Endodermal cell (in vitro differentiated cells): ENCODE measurements at places on chromosomes 7 and 10. TPM values are rescaled to one million over a fixed set of nuclear protein-coding genes. Genes with fewer than 3 reads are reported as not detected.

DNA sequence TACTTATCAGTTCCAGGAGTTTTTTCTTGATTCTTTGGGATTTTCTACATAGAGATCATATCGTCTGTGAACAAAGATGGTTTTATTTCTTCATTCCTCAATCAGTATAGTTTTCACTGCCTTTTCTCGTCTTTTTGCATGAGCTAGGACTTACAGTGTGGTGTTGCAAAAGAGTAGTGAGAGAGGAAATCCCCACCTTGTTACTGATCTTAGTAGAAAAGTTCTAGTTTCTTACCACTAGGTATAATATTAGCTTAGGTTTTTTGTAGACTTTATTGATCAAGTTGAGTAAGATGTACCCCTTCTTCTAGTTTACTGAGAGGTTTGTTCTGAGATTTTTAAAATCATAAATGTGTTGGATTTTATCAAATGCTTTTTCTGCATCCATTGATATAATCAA is 123.3 kb downstream of the TMEM26 start:
- DNase-seq, result no peak

- DNase-seq, result no peak
Measured at GRCh38 chr10:132393695-132394181, 3.3 kb upstream of the PWWP2B start.

DNA sequence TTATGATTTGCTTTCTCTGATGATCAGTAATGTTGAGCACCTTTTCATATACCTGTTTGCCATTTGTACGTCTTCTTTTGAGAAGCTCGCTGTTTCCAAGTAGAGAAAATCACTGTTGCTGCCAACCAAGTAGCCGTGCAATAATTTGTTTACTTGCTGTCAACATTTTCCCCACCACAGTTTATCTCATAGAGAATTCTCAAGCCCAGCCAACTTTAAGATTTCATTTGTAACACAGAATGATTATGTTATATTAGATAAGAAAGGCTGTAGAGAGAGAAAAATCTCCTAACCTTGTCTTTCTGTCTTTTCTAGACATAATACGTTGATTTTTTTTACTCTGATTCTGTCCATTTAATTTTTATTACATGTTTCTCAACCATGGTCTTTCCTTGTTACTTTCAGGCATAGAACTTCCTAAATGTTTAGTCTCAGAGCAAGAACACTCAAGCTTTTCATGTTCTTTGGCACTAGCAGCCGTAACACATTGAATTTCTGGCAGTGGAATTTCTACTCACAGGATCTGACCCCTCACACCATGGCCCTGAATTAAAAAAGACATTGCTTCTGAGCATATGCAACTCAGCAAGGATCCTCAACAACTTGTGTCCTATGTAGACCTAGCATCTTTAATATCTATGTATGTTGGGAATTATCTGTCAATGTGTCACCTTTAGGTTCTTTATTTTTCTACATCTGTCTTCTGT is 23.1 kb downstream of the RPA3 start:
- no peak for DNase-seq

- DNase-seq, result peak; percentile 24
Measured at GRCh38 chr10:11440250-11441150, 170.9 kb downstream of the USP6NL start.

DNA sequence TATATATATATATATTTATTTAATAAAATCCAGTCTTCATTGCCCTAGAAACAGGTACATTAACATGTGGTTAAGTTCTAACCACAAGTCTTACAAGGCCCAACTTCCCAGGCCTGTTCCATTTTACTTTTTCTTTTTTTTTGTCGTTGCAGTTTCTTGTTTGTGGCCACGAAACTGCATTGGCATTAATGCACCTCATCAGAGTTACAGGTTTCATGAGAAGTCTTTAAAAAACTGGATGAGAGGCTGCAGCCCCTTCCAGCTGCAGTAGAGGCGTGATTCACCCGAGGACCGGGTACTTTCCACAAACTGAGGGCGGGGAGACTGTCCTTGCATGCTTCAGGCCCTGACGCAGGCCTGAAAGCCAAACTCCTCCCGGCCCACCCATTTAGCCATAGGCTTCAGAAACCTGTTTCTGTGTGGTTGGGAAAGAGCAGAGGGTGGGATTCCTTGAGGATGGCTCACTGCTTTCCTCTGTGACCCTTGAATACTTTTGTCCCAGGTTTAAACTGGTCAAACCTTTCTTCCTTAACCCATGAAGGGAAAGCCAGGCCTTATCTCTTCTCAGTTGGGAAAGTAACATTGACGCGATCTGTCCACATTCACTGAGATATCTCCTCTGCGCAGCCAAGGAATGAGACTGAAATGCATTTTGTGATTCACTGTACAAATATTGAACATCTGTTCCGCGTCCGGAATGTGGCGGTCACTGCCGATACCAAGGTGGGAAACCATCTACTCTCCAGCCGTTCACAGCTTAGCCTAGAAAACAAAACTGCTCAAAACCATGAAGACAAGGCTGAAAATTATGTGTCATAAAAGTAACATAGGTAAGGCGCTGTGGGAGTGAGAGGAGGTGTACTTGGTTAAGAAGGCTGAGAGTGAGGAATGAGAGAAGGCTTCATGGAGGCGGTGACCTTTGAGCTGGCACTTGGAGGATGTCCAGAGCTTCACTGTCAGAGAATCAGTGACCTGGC is 311.7 kb downstream of the GATA3 start:
- DNase-seq, result no peak

DNA sequence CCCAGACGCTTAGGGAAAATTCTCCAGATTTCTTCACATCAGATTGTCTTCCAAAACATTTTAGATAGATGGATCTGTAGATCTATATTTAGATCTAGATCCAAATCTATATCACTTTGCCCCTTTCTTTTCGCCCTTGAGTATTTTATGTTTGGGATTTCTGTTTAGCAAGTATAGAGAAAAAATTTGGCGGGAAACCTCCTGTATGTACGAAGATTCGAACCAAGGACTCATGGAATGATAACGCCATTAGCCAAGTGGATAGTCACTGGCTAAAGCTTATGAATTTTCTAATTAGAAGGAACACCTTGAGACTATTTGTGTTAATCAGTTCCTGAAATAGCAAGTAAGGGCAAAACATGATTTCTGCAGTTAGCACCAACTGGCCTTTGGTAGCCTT is 1.2 kb downstream of the THNSL1 start:
- no peak for DNase-seq

DNA sequence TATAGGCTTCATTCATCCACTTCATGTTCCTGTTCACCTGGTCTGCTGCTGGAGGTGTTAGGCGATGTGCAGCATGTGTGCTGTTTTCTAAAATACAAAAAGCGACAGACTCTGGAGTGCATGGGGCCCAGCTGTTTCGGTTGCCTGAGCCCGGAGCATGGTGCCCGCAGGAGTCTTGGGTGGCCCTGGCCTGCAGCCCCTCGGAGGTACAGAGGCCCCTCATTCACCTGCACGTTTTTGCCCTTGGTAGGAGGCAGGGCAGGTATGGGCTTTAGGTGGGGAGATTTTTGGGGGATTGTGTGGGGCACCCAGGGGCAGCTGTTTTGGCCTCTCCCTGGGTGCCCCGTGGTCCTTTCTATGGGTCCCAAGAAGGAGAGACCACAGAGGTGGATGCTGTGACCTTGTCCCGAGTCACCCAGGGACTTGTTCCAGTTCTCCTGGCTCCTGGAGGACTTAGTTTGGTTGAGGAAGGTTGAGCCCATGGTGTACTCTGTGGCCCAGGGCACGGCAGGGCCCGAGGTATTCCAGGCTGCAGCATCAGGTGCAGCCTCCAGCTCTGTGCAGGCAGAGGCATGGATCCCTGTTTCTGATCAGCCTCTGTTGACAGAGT is 130.7 kb downstream of the TRRAP start:
- peak; percentile 24 for DNase-seq

- DNase-seq, result no peak
Measured at GRCh38 chr10:133362846-133363245, 5.0 kb upstream of the FUOM start.

GRCh38 chr7:76300166-76300731 is 2.2 kb upstream of the HSPB1 start:
- DNase-seq, result no peak

GRCh38 chr7:48518092-48518491 is 346.8 kb downstream of the ABCA13 start:
- DNase-seq, result no peak

DNA sequence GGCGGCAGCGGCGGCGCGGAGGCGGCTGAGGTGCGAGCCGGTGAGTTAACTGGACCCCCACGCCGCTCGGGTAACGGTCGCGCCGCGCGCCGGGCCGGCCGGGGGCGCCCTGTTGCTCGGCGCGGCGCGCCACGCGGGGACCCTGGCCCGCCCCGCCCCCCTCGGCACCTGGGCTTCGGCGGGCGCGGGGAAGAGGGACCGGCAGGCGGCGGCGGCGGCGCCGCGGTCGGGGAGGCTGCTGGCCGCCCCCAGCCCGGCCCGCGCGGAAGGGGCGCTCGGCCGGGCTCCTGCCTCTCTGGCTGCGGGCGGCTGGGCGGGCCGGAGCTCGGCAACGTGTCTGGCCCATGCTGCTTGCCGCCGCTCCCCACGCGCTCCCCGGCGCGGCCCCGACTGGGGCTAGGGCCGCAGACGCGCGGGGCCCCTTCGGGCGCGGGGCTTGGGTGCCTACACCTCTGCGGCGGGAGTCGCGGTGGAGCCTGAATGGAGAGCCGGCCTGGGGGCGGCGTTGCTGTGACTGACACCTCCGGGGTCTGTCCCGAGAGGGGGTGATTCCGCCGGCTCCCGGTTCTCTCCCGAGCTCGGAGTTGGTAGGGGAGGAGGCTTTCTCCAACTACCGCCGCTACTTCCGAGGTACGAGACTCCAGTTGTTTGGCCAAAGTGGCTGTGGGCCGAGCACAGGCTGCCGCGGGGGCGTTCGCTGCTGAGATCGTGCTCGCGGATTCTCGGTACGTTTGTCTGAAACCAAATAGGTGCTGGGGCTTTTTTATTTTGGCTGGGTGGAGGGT is 494 bp downstream of the PALS2 start:
- DNase-seq, result peak; percentile 88

DNA sequence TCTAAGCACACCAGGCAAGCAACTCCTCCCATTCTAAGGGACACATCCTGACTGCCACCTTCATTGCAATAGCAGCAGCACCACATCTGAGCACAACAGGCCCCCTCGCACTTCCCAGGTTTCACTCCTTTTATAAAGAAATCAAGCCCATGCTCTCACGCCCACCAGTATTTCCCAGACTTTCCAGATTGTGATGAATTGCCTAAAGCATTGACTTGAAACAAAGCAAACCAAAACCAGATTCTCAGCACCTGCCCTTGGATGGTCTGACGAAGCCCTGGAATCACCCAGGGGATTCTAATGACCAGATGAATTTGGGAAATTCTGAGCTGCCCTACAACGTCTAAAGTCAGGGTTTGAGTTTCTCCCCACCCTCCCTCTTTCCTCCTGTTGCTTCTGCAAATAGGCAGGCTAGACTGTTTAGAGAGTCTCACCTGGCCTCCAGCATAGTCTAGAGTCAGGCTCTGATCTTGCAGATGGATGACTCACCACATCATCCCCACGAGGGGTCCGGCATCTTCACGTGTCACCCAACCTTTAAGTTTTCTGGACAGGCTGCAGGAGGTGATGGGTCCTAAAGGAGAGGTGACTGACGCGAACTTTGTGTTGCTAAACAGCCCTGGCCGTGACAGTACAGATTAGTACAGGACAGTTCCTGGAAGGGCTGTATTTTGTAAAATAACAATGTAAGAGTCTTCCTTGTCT is 198.0 kb downstream of the SKIDA1 start:
- DNase-seq, result peak; percentile 77

GRCh38 chr7:75689246-75690099 is 49.3 kb downstream of the HIP1 start:
- DNase-seq, result no peak

- DNase-seq, result no peak
Measured at GRCh38 chr7:157558875-157559595, 222.2 kb downstream of the DNAJB6 start.

GRCh38 chr10:86234541-86235270 is 131.9 kb downstream of the GRID1 start:
- peak; percentile 79 for DNase-seq

DNA sequence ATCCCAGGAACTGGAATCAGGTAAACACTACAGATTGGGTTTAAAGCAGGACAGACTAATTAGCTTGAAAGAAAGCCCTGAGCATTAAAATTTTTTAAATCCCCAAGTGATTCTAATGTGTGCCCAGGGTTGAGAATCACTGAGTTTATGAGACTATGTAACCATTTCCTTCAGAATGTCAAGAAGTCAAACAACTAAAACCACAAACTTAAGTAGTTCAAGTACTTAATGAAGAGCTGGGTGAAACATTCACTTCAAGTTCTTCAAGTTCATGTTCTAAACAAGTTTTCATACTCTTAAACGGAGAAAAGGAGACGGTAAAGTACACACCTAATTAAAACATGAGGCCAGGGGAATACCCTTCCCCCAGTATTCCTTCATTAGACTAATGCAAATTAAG is 28.2 kb upstream of the TLL2 start:
- no peak for DNase-seq

DNA sequence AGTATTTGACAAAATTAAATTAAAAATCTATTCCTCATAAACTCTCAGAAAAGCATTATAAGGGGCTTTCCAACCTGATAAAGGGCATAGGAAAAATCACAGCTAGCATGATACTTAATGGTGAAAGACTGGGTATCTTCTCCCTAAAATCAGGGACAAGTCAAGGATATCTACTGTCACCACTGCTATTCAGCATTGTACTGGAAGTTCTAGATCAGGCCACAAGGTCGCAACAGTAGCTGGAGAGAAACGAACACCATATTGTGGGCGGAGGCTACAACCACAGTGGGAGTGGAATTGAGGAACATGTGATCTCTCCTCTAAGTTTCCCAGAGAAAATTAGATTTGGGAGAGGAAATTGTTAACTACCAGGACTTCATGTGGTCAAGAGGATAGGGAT is 70.0 kb upstream of the NAMPT start:
- DNase-seq, result no peak

DNA sequence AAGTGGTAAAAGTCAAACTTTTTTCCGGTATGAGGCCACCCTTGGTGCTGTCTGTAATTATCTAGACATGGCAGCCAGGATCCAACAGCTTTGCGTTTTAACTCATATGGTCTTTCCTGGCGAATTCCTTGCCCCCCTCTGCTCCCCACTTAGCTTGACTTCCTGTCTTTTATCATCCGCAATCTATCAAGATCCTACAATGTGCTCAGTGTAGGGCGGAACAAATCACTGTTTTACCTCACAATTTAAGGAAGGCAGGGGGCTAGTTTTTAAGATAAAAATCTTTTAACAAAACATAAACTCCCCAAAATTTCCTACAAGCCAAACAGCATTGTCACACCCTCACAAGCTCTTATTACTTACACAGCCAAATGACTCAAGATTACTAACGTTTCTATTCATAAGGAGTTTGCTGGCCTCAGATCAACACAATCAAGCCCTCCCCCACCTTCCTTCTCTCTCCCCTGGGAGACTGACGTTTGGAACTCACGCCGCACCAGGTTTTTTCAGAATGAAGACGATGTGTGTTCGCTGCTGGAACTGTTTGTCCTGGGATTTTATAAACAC is 1.3 kb upstream of the CDK14 start:
- DNase-seq, result peak; percentile 67

Gene IL2RA
- total RNA-seq, result not detected in 3 replicates

Gene SEMA3E
- total RNA-seq, result 294 and 339 TPM in 2 replicates

Gene ZDHHC6
- total RNA-seq, result 33.0 and 35.7 TPM in 2 replicates

Gene HYAL4
- 0.52 to 1.2 TPM (median 0.86 TPM) in 3 replicates for total RNA-seq

Gene GIMAP8
- not detected in 3 replicates for total RNA-seq

Gene UNC5B
- total RNA-seq, result 14.5 TPM in 2 replicates

Gene LEP
- not detected in 2 replicates for total RNA-seq

Gene STEAP1
- 1.2 to 3.8 TPM (median 2.5 TPM) in 3 replicates for total RNA-seq

Gene CALHM1
- total RNA-seq, result 0.07 TPM in 1 of 2 replicates, not detected in the other

Gene ADCY1
- total RNA-seq, result 8.8 to 19.5 TPM (median 18.5 TPM) in 3 replicates

Gene HOXA6
- not detected in 3 replicates for total RNA-seq
